CD4-positive, alpha-beta memory T cell (primary cell): ENCODE measurements at places on chromosomes 1 and 21.

DNA sequence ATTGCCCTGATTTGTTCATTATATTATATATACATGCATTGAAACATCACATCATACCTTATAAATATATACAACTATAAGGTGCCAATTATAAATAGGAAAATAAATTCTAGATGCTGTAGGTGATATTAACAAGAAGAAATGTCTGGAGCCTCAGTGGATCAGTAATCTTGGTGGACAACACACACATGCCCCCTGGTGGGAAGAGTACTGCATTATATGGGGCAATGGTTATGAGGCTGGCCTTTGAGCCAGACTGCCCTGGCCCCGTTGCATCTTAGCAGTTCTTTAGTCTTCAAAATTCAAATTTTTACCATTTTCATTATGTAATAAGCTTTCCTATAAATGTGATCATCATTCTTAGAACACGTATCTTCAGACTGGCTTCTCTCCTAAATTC lies 335.0 kb upstream of the GREM2 start:
- H3K4me3 ChIP-seq: no peak overlapping the region
- DNase-seq: no peak
- no peaks in the 10 kb centered on the region for H3K27me3 ChIP-seq
- no peaks in the 10 kb centered on the region for H3K36me3 ChIP-seq
- no peak overlapping the region for H3K27ac ChIP-seq

DNA sequence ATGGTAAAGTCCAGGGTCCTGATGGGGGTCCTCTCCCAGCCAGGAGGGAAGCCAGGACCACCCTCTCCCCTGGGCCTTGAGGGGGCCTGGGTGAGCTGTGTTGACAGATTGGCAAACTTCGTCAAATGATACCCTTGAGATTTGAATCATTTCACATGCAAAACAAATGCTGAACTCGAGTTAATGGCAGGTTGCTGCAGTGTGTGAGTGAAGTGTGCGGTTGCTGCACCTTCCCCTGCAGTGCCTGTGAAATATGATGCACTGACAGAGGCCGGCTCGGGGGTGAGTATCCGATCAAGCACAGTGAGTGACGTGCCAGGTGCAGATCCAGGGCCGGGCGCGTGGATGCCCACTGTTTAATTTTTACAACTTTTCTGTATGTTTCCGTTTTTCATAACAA lies 5.7 kb upstream of the KRTAP12-1 start:
- H3K4me3 ChIP-seq: no peak overlapping the region
- no peaks in the 10 kb centered on the region for H3K27me3 ChIP-seq
- no peak overlapping the region for H3K27ac ChIP-seq
- H3K36me3 ChIP-seq: no peaks in the 10 kb centered on the region
- H3K4me1 ChIP-seq: no peaks in the 10 kb centered on the region

DNA sequence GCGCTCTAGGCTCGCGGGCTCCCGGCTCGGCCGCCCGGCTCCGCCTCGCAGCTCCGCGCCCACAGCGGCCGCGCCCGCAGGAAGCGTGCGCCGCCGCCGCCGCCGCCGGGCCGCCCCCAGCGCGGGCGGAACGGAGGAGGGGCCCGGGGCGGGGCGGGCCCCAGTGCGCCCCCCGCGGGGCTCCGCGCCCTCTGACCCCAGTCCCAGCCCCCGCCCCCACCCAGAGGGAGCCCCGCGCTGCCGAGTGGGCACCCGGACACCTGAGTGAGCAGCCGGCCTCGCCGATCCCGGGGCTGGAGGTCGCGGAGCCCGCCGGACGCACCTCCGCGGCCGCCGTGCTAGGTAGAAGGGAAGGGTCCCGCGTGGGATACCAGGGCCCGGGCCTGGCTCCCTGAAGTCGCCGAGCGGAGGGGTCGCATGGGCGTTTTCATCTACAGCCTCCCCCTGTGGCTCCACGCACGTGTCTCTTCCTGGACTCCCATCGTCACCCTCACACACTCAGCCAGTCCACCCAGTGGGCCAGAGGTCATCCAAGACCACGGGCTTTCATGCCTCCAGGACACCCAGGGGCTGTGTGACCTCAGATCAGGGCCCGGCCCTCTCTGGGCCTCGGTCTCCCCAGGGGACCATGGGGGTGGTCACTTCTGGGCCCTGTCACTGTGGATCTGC lies at the start of gene SDC3:
Gene SDC3, minus strand, starts transcription at position 63 of the 669 bp plus-strand sequence. CDS start 172 bp downstream, outside the sequence.
- H3K36me3 ChIP-seq: no peaks in the 10 kb centered on the region
- peaks cover 15% of the 10 kb centered on the region for H3K4me1 ChIP-seq
- DNase-seq: no peak
- H3K27me3 ChIP-seq: peaks cover 17% of the 10 kb centered on the region

DNA sequence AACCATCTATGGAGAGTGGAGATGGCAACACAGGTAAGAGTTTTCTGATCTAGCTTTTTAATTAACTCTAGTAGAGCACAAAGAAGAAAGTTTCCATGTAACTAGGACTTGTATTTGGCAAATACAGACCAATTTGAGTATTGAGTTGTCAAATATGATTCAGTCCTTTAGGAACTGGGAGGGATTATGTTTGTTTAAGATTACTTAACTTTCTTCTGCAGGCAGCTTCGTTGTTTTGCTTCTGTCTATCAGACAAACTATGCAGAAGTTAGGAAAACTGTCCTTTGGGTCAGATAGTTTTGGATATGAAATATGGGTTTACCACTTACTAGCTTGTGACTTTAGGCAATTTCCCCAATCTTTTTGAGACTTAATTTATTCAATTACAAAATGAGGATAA lies 111.8 kb downstream of the POU2F1 start:
- no peak overlapping the region for H3K4me3 ChIP-seq
- H3K36me3 ChIP-seq: no peaks in the 10 kb centered on the region
- H3K27me3 ChIP-seq: no peaks in the 10 kb centered on the region
- H3K4me1 ChIP-seq: peaks cover 11% of the 10 kb centered on the region
- DNase-seq: no peak
